Left kidney (tissue), 8 donors: ENCODE measurements at places on chromosomes 5 and 9.
A peak's percentile ranks its signal among the peaks of the same experiment; 100 is the strongest.

DNA sequence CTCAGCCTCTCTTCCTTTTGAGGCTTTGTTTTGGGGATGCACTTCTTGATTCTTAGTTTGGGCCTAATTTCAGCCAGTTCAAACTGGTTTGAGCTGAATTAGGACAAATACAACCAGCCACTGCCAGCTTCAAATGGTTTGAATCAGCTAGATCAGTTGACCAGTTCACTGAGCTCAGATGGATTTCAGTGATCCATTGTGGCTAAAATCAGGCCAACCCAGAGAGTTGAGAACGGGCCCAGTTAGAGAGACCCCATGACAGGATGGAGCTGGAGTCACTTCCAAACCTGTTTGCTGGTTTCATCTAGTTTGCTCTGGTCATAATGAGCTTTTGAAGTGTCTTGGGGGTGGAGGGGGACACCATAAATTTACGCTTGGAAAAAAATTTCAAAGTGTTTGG is 48.0 kb upstream of the NEK6 start:
- DNase-seq: no peak

GRCh38 chr5:117013280-117013877 is 438.8 kb upstream of the SEMA6A start:
- DNase-seq: no peak

- peak; percentile 57 for DNase-seq
These were observed 92.7 kb downstream of the VCAN start for GRCh38 chr5:83564069-83564749.

GRCh38 chr5:54772684-54773083 is 212.7 kb downstream of the ESM1 start:
- DNase-seq: no peak

DNA sequence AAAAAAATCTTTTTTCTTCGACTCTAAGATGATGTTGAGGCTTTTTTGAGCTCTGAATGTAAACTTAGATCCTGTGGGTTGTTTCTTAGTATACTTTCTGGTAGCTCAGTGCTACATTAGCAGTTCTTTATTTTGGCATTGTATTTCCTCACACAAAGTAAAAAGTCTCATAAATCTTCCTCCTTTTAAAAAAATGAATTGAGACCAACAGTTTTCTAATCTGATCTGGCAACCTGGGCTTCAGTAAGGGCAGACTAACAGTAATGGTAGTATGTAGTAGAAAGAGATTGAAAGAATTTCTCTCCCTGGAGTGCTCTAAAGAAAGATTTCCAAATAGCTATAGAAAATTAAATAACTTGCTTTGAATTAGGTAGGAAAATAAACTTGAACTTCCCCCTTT is 31.4 kb downstream of the ZCCHC7 start:
- DNase-seq: no peak

DNA sequence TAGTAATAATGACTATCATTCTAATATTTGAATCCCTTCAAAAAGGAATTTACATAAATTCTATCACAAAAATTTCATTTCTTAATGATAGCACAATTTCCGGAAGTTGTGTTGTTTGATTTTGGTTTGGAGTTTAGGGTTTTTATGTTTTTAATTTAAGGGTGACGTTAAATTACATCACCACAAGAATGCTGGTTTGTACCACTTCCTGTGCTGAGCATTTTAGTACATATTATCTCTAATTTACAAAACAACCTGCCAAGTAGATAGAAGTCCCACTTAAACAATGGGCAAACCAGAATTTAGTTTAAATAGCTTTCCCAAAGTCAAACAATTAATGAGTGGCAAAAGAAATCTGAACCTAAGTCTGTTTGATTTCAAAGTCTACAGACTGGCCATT is 63.4 kb downstream of the DENND1A start:
- DNase-seq: no peak

DNA sequence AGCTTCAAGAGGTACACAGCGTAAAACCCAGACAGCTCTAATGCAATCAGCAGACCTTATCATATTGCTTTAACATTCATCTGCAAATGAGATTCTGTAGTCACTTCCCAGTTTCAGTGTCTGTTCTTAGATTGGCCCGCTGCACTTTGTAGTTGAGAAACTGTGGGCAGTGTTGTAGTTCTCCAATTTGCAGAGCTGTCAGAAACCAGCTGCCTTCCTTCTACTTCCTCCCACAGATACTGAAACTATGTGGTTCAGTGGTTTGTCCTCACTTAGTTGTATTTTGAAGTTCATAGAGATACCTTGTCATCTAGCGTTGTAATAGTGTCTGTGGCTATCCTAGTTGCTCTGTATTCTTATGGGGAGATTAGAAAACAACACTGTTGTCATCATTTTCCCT is 39.6 kb upstream of the TRIM36 start:
- DNase-seq: peak; percentile 22
